ENCODE measurements at places on chromosomes 6 and 20.

- DNase-seq, result no peak
Observed at GRCh38 chr6:148287623-148288333, 54.9 kb upstream of the SASH1 start.

- no peak for DNase-seq
Observed at GRCh38 chr6:168273441-168274036, 46.0 kb downstream of the DACT2 start.

DNA sequence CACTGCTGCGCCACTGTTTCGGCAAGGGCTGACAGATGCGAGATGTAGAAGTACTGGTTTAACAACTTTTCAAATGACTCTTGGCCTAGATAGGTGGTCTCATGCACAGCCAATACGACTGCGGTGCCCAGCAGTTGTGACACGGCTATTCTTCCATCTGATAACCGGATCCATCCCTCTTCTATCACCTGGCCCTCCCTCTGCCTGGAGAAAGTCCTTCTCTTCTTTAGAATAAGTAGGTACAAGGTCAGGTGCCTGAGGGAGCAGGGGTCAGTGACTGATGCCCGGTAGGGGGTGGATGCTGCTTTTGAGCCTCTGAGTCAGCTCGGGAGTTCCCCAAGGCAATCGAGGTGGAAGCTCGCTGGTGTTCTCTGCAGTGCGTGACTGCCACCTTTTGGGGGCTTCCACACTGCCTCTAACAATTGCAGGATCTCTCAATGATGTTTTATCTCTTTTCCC is 166.8 kb upstream of the GRIK2 start:
- peak; percentile 29 for DNase-seq

- no peak for DNase-seq
Observed at GRCh38 chr6:99491171-99491570, 24.1 kb downstream of the USP45 start.

- DNase-seq, result no peak
Observed at GRCh38 chr6:99882128-99882702, 111.8 kb downstream of the MCHR2 start.

- peak; percentile 98 for DNase-seq
Observed at GRCh38 chr6:26360451-26361416, 4.3 kb upstream of the BTN3A2 start.

DNA sequence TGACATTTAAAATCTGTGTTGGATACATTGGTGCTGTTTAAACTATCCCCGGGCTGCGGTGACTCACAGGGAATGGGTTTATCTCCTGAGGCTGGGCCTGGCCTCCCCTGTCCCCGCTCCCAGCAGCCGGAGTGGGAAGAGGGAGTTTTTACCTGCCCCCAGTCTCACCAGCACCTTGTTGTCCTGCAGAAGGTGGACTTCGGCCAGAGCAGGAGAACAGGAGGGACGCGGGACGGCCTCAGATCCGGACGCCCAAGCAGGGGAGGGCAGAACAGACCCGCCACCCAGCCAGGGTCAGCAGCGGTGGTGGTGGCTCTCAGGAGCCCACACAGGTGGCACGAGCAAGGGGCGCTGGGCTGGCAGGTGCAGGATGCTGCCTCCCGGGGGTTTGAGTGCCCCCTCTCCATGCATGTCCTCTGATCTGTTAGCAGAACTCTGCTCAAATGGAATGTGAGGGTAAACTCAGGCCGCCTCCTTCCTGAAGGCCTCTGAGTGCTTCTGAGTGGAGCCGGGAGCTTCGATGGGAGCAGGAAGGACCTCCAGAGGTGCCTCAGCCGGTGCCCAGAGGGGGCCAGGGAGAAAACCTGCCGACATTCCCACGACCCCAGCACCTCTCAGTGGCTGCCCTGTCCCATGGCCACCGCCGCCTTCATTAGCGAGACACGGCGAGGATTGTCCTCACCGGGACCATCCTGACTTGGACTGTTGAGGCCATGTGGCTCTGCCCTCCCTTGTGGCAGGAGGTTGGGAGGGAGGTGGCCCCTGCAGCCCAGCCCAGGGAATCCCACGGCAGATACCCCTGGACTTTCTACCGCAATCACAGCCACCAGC is 43.4 kb upstream of the MRGBP start:
- DNase-seq, result no peak

GRCh38 chr6:39915866-39916265 is 18.4 kb downstream of the MOCS1 start:
- DNase-seq, result no peak

DNA sequence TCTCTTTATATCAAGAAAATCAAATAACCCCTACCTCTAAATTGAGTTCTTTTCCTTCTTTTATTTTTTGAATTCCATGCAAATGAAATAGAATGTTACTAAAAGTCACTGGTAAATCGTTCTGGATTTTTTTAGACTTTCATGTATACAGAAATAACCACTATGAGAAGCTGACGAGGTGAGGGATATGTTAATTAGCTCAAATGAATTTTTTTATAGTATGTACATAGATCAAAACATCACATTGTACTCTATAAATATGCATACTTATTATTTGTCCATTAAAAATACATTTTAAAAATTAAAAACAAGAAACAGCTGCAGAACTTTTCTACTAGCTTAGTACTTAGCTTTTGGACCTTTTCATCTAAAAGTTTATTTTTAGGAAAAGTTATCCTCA is 165.4 kb downstream of the DOK5 start:
- DNase-seq, result no peak

DNA sequence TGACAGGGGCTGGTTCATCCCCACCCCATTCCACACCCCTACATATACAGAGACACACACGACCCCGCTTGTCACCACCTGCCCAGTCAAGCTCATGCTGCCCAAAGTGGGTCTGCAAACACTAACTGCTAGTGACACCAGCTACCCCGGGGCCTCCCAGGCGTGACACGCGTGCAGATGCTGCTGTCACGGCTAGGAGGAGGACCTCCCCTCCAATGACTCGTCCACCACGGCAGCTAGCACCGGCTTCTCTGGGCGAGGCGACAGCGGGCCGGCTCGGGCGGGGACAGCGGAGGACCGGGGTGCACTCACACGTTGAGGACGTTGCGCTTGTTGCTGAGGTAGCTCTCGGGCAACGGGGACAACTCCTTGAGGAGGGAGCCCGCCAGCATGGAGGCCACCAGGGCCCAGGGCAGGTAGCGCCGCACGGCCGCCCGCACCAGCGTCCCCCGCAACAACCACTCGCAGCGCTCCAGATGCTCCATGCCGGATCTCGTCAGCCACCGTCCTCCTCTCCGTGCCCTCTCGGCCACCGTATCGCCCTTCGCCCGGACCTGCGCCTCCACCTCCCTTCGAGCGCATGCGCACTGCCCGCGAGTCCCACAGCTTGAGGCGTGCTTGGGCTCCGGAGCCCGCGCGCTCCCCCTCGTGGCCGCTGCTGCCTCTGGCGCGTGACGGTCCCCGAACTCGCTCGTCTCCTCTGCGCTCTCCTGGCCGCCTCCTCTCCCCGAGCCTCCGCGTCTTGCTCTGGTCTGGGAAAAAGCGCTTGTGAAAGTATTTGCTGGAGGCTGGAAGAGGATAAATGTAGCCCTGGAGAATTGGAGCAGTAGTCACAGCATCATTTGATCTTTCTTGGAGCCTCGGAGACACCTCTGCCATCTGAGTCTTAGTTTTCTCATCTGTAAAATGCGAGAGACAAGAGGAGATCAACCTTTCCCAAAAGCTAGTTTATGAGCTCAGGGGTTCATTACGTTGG is at the start of gene FITM2:
TSS of gene FITM2 (minus strand) at position 539 of the 976 bp plus-strand sequence. CDS start at position 485, 54 bp downstream.
- DNase-seq, result peak; percentile 97

GRCh38 chr6:135305684-135306083 is 124.6 kb downstream of the MYB start:
- no peak for DNase-seq

- no peak for DNase-seq
Observed at GRCh38 chr6:91827151-91827550, 1240.3 kb upstream of the MAP3K7 start.

GRCh38 chr6:54288474-54288873 is 19.8 kb upstream of the TINAG start:
- no peak for DNase-seq

DNA sequence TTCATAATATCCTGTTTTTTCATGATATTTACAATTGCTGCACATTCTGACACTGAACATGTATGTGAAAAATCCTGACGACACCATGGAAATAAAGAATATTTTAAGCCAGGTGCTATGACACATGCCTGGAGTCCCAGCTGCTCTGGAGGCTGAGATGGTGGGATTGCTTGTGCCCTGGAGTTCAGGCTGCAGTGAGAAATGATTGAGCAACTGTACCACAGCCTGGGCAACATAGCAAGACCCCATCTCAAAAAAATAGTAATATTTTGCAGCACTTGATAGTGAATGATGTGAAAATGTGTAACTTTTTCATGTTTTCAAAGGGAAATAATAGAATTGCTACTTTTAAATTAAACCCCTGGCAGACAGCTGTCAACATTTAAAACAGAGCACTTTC is 137.1 kb downstream of the ADGRG6 start:
- DNase-seq, result no peak

DNA sequence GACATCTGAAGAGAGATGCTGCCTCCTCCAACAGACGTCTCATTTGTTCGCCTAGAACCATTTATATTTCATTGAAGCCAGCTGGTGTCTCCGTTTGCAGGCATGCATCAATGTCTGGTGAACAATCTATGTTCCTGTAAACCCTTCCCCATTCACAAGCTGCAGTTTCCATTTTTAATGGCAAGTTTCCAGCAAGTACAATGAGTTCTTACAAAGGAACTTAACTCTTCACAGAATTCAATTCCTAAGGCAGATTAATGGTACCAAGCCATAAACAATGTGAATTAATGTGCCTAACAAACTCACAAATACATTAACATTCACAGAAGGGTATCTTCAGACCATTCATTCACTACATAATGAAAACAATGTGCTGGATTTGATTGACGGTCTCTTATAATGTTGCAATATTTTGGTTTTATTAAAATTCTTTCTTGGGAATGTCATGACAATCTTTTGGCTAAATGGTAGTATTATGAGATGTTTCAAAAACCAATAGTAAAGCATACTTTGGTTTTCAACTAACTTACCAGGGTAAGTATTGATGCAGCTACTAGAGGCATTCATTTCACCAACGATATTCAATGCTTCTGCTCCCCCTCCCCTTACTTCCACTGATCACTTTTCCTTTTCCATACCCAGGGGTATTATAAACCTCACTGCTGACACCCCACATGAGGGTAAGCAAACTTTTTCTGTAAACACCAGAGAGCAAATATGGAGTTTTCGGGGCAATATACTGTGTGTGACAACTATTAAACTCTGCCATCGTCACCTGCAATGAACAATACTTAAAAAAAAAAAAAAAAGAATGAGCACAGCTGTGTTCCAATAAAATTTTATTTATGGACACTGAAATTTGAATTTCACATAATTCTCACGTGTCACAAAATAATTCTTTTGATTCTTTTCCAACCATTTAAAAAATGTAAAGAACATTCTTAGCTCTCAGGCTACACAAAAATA is 4.2 kb downstream of the AKIRIN2 start:
- no peak for DNase-seq

DNA sequence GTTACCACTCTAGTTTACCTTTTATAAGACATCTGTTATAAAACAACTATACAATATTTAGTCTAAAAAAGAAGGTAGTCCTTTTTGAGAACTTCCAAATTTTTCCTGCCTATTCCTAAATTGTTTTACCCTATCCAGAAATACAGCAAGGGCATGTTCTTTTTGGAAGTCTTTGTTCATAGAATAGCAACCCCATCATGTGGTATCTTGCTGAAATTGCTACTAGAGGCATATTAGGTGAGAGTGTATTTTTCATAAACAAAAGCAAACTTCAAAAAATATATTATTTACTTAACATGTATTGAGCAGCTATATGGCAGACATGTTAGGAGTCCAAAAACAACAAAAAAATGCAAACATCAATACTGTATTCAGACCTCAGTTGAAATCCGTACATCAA is 371.8 kb upstream of the NRSN1 start:
- DNase-seq, result no peak

DNA sequence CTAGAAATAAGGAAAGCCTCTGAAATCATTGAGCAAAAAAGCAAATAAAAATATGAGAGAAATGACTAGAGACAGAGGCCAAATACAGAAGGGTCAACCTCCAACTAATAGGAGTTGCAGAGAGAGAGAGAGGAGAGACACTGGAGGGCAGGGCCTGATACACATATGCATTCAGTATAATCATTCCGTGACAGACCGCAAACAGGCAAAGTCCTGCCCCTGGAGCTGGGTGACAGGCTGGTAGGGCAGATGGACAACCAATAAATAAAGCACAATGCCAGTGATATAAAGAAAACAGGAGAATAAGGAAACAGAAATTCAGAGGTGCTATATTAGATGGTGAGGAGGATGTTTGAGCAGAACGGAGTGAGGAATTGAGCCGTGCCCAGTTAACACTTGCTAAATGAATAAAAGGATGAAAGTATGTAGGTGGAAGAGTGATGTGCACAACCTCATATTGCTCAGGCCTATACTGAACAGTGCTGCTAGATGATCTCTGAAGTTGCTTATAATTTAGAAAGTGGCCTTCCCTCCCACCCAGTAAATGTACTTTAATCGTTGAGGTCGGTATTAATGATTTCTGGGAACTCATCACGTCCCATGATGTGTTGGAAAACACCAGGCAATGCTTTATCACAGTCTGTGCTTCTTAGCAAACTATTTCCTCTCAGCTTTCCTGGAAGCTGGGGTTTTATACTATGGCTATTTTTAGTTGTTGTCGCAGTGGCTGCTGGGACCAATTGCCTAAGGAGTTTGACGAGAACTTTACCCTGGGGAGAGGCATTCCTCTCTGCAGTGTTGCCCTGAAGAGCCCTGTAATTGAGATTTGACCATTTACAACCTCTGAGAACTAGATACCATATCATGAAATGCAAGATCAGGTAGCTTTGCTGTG is 37.6 kb upstream of the CLIC5 start:
- no peak for DNase-seq

GRCh38 chr6:37209461-37210205 is 39.7 kb downstream of the PIM1 start:
- DNase-seq, result no peak

DNA sequence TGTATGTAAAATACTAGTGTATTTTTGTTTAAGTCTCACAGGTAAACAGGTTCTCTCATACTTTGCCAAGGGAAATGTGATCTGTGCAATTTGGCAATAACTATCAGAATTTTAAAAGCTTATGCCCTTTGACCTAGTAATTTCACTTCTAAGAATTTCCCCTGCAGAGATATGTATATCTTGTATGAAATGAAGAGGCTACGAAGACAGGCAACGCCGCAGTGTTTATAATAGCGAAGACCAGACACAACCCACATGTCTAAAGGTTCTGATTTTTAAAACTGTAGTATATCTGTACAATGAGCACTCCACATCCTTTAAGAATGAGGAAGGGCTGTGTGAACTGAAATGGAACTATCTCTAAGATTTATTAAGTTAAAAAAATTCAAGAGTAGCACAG is 7.5 kb downstream of the TRAF3IP2 start:
- no peak for DNase-seq

GRCh38 chr6:46776070-46776712 is 17.0 kb upstream of the MEP1A start:
- no peak for DNase-seq

DNA sequence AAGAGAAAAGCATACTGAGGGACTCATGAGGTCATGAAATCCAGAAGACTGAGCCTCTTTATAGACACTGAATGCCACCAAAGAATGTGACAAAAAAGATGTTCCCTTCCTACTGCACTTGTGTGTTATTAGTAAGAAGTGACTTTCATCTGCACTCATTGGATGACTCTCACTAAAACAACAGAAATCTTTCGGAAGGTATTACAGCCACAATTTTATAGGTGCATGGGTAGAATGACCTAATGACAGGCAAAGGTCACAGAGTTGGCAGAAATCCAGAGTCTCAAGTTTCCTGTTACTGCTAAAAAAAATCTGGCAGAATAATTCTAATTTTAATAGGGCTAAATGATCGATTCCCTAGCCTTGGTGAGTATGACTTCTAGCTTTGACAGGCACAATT is 13.3 kb downstream of the PKHD1 start:
- no peak for DNase-seq

- peak; percentile 67 for DNase-seq
Observed at GRCh38 chr20:3045042-3045815, 623 bp upstream of the MRPS26 start.

Data from MM.1S (cell line).